Muscle of arm (tissue), 14 donors: ENCODE measurements at places on chromosomes 6 and 20.

DNA sequence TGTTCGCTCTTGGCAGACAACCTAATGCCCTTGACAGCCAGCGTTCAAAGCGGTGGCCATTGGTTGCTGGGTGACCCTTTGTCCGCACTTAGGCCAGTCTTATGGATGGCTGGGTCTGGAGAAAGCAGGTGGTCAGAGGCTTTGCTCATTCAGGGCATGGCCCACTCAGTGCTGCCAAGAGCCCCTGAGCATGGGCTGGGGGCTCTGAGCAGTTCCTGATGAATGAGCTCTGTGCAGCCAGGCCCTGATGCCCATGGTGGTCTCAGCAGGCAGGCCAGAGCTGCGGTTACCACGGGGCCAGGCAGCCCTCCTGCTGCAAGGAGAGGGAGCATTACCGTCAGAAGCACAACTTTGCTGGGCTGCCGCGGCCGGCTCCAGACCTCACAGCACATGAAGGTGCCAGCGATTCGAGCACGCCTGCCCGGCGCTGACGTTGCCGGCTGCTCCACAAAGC is 36.3 kb downstream of the CDH4 start:
- DNase-seq: no peak

GRCh38 chr6:137610702-137611101 is 116.5 kb upstream of the OLIG3 start:
- DNase-seq: no peak

DNA sequence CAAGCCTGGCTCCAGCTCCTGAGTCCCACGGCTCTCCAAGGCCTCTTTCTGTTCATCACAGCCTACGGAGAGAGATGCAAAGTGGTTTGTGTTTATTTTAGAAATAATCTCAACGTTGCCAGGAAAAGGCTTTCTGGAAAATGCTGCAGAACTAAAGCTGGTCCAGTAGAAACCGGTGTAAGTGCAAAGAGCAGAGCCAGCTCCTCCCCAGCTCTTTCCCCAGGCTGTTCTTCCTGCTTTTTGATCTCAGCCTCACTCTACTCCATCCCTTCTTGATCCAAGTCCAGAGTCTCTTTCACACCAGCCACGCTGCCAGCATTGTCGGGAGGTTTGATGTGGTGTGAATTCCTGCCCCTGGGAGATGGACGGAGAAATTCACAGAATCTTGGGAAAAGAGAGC is 69.8 kb downstream of the TMEM170B start:
- DNase-seq: peak; percentile 54

DNA sequence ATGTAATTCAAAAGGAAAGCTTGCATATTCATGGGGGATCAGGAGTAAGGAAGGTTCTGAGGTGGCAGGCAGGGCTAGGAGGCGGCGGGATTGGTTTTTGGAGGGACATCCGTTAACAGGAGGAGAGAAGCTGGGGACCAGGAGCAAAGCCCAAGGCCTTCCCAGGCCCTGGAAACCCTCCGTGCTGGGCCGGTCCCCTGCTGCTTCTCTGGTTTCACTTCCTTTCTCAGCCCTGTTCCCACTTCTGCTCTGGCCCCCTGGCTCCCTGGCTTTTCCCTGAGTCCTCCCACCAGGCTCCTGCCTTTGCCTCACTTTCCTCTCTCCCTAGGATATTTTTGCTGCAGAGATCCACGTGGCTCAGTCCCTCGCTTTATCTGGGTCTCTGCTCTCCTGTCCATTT is 26.4 kb upstream of the SALL4 start:
- peak; percentile 12 for DNase-seq

DNA sequence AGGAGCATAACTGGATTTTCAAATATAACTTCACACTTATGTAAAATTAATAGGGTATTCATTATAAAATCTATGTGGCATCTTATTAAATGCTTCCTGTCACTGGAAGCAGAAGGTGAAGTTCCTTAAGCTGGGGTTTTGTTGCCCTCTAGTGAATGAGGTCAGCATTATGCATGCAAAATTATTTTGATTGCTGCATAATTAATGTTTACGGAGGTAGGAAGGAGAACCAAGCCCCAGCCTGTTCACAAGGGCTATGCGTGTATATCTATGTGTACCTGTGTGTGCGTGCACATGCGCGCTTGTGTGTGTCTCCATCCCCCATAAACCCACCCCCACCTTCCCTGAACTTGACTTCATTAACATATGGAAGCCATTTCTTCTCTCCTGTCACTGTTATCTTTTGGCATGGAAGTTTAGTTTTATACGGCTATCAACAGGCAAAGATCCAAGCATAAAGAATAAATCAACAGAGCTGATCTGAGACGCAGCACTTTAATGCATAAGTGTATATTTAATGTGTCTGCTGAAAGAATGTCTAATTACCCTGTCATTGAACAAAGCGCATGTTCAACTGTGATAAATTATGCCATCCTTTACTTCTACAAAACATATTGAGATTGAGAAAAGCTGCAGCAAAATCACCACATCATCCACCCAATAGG is 90.2 kb upstream of the CDH4 start:
- peak; percentile 9 for DNase-seq

DNA sequence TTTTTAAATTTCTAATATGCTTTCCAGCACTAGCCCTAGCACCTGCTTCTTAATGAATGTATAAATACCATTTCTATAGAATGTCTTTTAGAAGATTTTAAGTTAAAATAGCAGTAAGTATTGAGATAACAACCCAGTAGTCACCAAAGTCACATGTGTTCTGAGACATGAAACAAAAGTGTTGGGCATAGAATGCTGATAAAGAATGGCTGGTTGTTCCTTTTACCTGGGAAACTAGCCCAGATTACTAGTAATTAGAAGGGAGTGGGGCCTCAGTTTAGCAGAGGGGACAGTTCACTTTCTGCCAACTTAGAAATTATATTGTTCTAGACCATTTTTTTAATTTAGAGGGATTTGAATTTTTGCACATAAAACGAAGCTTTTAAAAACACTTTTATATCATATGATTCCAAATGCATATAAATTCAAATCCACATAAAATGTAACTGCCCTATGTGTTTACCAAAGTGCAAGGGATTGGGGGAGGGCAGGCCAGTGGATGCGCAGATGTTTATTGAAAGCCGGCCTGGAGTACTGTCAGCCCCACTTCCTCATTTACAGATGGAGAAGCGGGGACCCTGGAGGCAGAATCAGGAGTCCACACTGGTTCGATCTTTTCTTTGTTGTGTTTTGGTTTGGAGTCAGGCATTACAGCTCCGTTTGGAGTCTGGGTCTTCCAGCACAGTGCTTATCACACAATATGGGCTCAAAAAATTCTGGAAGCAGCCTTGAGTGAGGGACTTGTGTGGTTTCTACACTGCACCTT is 139.8 kb downstream of the ZDHHC14 start:
- DNase-seq: no peak

DNA sequence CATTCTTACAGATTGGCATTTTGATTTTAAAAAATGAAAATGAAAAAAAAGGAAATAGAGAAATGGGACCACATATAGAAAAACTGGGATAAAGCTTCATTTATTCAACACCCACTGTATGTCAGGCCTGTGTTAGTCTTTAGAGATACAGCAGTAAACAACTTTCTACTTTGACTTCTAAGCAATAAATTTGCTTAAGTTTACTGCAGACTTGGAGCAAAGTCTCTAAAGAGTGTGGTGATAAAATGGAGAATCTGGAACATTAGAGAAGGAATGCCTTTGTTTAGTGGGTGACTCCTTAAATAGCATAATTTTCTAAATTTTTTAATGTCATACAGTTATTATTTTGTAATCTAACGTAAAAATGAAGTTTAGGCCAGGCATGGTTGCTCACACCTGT is 80.7 kb upstream of the CNKSR3 start:
- no peak for DNase-seq

DNA sequence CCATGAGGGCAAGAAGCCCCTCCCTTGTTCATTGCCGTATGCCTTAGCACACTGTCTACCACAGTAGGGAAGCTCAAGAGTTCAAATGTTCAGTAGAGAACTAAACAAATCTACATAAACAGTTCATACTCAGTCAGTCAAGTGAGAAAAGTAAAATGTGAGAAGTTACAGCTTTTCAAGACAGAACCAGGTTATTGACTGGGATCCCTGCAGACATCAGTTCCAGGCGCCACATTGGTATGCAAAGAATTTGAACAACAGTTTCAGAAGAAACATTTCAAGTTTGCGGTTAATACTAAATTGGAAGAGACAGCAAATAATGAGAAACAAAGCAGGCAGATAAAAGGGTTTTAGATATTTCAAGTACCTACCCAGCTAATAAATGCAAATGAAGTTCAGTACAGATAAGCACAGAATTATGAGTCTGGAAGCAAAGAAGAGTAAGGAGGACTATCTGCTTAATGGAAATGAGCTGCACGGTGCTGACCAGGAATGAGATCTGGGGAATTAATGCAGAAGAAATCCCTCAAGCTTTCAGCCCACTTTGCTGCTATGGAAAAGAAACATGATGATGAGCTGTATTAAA is 246.2 kb downstream of the HACE1 start:
- DNase-seq: no peak

DNA sequence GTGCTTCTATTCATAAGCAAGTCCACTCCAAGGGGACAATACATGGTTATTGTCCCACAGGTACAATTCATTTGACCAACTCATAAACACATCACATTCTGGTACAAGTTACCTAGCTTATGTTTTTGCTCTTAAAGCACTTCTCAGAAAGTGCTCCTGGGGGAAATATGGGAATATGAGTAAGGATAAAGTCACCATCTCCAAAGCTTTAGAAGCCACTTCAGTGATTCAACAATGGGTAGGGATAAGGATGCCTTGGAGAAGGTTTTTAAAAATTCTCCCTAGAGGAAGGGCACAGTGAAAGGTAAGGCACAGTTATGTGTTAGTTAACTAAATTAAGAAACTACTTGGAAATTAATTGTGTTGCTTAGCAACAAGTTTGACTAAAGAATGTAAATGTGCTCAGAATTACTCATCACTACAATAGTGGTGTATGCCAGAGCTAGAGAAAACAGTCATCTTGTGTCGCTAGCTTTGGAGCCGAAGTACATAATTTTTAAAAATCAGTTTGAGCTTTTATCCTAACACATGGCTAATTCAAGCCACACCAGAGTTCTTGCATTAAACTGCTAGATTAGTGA is 39.5 kb upstream of the LAMP5 start:
- DNase-seq: no peak

DNA sequence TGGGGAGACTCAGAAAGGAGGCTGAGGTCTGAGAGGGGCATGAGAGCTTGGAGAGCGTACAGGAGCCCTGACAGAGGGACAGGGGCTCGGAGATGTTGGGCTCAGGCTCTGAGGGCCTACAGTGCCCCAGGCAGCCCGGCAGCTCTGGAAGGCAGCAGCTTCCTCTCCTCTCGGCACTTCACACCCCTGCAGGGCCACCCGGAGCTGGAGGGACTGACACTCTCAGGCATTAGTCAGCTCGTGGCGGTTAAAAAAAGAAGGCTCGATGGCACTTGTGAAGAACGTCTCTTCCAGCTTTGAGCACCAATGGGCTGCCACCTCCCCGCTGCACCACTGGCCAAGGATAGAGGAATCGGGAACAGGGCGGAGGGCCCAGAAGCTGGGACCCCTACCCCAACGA is 62.6 kb upstream of the SIRPA start:
- no peak for DNase-seq

- DNase-seq: no peak
Observed at GRCh38 chr20:3367089-3367488, 40.4 kb downstream of the DNAAF9 start.

DNA sequence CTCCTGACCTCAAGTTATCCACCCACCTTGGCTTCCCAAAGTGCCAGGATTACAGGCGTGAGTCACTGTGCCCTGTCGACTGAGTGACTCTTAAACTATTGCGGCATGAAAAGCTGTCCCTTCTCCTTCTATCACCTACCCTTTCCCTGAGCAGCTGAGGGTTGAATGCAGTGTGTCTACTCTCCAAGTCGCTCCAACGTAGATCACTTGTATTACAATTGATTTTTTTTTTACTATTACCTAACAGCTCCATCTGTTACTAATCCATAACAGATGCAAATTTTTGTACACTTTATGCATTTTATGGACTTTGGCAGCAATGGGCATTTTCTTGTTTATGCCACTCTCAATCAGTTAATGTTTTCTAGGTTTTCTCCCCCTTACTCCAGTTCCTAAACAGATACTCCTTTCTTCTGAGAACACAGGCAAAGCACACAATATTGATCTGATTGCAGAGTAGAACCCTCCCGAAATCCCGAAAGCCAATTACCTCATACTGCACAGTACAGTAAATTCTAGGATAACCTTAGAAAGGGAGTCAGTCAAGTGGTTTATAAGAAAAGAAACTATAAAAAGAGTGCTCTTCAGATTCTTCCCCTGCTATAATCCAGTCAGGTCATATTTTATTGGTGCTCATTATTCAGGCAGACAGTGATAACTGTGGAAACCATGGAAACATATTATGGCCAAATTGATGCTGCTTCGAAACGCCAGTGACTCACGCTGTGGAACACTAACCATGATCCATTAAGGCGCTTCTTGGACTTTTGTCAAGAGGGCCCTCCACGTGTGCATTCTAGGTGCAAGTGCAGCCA is 273.0 kb downstream of the ADGB start:
- DNase-seq: no peak

DNA sequence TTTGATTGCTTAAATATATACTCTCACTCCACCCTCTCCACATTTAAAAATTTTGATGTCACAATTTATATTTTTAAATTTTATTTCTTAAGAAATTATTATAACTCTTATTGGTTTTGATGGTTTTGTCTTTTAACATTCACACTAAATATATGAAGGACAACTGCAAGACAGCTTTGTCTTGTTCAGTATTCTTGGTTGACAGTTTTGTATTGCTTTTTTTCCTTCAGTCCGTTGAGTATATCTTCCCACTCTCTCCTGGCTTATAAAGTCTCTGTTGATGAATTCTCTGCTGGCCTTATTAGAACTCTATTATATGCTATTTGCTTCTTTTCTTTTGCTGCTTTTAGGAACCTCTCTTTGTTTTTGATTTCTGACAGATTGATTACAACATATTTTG is 392.2 kb downstream of the C6orf118 start:
- no peak for DNase-seq

DNA sequence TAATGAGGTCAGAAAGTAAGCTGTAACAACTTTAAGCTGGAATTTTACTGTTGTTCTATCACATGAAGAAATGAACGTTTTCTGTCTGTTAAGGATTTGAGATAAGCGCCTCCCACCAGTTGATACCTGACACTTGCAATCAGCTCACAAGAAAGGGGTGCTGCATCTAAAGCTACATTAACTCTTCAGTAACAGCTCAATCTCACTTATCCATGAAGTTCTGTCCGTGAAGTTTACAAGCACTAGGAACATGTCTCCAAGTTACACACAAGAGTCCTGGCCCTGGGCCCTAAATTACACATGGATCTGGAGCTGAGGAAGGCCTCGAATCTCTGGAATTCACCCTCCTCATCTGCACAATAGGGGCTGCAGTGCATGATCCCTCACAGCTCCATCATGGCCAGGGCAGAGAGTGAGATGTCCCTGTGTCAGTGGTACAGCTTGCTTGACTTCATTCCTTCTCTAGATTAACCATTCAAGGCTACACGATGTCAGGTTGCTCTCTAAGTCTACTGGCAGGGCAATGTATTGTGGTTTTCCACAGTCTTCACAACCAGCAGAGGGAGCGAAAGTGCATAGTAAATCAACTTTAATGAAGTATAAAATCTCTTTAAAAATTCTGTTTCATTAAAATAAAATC is 182.4 kb upstream of the MCHR2 start:
- DNase-seq: peak; percentile 24
